ENCODE measurements at places on chromosomes 7 and 10.

- DNase-seq = no peak
Observed at GRCh38 chr7:134908289-134908688, 78.0 kb upstream of the AGBL3 start.

- no peak for DNase-seq
Observed at GRCh38 chr7:112082306-112082705, 123.9 kb downstream of the DOCK4 start.

DNA sequence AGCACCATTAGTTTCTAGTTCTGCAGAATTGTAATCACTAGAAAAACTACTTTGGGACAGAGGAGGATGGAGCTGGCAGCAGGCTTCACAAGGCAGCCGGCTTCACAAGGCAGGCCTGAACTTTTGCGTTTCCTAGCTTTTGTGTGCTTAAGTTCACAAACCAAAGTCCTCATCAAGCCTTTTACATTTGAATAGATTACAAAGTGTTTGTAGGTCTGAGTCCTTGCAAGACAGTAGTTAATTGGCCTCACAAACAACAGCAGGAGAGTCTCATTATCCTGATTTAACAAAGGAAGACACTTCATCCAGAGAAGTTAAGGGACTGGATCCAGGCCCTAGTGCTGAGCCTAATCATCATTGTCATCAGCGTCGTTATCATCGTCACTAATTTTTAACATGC is 147.8 kb upstream of the AUTS2 start:
- DNase-seq = no peak

DNA sequence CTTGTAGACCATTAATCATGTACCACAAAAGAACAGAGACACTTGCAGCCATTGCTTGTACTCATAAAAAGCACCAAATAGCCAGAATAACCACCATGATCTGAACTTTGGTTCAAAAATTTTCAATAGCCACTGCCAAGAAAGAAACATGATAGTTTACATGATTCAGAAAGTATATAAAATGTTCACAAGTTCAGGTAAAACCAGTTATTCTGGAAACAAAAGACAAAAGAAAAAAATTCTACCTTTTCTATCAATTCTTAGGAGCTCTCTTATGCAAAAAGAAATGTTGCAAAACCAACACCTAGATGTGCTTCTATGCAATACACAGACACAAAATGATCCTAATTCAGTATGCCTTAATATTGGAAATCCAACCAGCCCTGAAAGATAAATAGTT is 108.7 kb downstream of the PCLO start:
- no peak for DNase-seq

DNA sequence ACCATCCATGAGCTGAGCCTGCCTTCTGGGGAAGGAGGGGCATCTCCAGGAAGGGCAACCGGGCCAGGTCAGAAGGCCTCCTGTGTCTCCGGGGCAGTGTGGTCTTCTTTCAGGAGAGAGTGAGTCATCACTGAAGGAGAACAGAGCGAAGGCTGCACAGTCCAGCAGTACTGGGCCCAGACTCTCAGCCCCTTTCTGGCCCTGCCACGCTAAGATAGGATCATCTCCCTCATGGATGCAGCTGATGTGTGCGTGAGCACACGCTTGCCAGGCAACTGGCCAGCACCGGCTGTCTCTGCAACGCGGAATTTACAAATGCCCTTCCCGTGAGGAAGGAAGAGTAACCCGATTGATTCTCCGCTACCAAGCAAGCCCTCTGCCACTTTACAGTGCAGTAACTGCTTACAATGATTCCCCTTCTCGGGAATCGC is 328.2 kb downstream of the TNS3 start:
- DNase-seq = peak; percentile 47

DNA sequence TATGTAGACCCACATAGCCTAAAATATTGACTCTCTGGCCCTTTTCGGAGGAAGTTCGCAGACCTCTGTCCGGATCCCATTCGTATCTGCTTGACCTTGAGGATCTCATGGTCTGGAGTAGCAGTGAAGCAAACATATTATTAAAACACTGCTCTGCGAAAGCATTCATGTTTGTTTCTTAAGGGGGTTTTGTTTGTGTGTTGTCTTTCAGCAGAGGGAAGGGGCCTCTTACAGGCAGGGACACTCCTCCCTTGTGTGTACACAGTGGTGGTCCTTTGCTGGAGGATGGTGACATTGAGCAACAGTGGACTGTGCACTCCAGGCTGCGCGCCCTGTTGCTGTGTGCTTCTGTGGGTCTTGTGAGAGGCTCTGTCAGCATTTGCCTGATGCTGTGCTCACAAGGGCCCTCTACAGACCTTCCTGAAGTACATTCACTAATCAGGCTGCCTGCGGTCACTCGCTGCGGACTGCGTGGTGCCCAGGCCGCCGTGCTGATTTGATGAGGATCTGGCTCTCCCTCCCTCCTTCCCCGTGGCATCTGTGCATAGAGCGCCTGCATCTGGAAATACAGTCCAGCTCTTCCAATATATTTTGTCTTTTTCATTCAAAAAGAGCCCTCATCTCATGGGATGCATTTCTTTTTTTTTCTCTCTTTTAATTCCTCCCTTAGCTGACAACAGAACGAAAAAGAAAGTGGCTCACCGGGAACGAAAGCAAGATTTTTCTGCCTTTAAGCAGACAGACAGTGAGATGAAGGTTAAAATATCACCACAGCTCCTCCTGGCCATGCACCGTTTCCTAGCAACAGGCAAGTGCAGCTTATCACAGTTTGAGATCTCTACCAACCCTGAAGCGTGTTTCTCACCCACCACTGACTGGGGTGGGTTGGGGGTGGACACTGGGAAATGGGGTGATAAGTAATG is 135.8 kb downstream of the CNNM2 start:
- peak; percentile 21 for DNase-seq

DNA sequence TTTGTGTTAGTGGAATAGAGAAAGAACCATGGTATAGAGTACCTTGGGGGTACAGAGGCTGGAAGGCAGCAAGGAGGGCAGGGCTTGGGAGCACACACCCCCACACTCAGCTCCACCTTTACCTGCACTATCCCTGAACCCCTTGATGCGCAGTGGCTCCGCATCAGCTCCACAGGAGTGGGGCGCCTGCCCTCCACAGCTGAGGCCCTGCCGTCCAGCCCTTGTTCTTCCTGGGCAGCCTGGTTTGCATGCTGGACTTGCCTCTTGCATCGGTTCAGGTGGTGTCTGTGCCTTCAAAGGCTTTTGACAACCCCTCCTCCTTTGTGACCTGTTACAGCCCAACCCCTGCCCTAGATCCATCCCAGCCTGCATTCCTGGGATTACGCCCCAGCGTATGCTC is 52.6 kb upstream of the ZNF32 start:
- no peak for DNase-seq

DNA sequence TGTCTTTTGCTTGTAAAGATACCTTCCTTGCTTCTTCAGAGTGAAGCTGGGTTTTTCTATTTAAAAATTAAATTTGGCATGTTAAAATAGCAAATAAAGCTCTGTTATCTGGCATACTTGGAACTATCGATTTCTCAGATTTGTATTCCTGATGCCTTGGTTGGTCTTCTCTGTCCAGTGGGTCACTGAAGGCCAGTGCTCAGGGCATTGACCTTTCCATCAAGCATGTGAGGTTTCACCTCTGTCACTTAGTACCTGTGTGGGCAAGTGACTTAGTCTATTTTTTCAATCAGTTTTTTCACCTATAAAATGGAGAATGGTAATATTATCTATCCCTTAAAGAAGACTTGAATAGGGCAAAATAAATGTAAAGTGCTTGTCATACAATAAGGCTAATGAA is 311.3 kb downstream of the BICC1 start:
- no peak for DNase-seq

DNA sequence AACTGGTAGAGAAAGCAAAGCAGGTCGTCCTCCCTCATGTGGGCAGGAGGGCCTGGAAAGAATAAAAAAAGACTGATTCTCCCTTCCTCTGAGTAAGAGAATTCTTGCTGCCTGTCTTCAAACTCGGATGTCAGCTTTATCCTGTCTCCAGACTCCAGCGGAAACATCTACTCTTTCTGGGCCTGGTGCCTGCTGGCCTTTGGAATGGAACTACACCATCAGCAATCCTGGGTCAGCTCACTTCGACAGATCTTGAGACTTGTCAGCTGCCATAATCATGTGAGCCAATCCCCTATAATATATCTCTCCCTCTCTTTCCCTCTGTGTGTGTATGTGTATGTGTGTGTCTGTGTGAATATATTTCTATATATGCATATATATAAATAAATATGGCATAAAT is 411.0 kb upstream of the DPP6 start:
- DNase-seq = no peak

DNA sequence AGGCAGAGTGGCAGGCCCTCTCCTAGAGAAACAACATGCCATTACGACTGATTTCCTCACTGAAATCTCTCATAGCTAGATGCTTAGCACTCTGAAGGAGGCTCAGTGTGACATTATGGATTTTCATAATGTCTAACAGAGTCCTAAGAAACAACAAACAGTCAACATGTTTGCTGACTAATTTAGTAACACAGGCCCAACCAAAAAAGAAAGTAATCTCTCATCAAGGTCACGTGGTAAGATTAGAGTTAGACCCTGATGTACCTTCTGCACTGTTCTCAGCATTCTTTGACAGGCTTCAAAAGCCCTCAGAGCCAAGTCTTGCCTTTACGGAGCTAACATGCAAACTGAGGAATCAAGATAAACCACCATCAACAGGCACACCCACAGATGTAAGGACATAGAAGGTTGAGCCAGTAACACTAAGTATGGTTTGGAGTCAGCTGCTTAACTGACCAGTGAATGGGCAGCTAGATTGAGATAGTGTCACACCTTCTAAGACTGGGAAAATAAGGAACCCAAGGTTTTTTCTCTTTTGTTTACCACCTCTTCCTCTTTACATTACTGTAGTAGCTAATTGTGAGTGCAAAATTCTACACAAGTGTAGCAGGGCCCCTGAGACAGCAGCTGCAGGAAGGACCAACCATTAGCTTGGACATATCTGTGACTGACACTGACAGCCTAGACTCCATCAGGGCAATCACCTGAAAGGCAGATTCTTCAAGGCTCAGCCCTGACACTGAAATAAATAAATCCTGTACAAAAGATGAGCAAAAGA is 15.3 kb upstream of the KCNIP2 start:
- no peak for DNase-seq

DNA sequence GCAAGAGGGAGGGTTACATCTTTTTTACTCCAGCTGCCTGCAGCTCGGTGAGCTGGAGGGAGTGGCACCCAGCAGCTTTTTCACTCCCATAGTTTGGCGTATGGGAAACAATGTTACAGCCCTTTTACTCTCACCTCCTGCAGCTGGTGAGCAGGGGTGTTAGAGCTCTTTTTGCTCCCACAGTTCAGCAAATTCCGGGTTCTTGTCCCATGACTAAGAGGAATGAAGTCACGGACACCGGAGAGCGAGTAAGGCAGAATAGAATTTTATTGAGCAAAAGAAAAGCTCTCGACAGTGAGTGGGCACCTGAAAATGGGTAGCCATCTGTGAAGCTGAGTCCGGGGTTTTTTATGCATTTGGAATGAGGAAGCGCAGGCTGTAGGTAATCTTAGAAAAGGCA is 446.6 kb downstream of the GFRA1 start:
- no peak for DNase-seq

- DNase-seq = peak; percentile 80
Observed at GRCh38 chr10:69065406-69066361, 22.2 kb upstream of the SRGN start.

DNA sequence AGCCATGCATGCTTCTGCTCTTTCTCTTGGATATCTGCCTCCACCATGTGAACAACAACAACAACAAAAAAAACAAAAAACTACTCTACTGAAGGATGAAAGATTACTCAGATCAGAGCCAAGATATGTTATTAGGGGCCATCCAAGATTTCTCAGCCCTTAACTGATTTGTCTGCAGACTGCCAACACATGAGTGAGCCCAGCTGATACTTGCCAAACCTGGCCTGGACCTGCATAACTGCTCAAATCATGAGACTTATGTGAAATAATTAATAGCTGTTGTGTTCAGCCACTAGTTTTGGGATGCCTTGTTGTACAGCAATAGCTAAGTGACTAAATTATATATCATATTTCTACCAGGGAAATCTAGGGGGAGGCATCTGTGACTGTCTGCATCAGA is 334.5 kb upstream of the SORCS1 start:
- no peak for DNase-seq

DNA sequence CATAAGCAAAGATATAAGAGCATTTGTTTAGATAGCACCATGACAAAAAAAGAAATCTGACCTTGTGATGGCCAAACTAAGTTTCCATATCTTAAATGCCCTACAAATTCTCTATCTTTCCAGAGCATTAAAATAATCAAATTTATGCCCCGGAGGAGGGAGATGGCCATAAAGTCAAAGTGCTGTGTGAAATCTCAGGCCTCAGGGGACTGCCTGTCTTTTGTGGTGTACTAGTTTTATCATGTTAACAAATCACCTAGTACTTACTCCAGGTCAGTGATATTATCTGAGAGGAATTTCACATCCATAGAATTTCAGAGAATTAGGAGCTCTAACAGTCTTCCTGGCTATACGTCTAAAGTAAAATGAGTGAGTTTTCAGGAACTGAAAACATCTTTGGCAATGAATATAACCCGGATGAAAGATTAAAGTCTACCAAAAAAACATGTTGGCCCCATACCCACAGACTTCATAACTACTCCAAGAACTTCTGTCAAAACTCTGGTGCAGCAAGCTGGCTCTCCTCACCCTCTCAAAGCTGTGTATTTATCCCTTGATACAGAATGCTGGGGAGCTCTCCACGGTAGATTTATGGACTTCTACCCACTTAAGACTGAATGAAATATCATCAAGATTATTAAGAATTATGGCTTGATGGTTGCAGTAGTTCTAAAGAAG is 682.8 kb downstream of the SORCS1 start:
- no peak for DNase-seq

GRCh38 chr7:132232406-132232805 is 343.9 kb downstream of the PLXNA4 start:
- DNase-seq = no peak

- no peak for DNase-seq
Observed at GRCh38 chr10:62620491-62620890, 184.0 kb upstream of the ADO start.

DNA sequence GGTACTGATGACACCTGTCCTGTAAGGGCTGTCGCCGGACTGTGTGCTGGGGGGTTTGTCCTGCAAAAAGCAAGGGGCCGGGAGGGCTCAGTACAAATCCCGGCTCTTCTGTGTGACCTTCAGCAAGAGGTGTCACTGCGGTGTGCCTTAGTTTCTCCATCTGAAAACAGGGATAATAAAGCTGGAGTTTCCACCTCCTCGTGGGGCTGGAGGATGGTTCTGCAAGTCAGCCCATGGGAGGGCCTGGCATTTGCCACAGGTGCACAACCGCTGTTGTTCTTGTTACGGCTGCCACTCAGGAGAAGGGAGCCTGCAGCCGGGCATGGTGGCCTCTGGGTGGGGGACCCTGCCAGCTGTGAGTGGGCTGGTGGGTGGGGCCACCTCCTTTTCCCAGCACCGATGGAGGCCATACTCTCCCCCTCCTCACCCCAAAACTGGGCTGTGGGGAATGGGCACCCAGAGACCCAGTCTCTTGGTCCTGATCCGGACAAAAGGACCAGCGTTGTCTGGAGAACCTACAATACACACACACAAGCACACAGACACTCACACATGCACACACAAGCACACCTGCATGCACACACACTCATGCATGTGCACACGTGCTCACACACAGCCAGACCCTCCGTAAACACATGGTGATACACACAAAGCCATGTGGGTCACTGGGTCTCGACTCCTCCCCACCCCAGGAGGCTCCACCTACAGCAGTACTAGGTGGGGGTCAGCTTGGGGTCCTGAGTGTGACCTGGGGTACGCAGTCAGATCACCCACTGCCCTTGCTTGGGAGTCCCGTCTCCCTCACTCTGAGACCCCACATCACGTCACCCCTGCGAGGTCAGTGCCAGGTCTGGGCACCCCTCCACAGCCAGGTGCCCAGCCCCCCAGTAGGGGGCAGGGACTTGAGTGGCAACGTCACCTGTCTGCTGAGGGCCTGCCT is 34.1 kb downstream of the ELFN1 start:
- DNase-seq = no peak

- no peak for DNase-seq
Observed at GRCh38 chr10:66215920-66216319, 709.9 kb upstream of the LRRTM3 start.

Data from skeletal muscle cell (primary cell).